ENCODE measurements at places on chromosomes 1 and 21.

DNA sequence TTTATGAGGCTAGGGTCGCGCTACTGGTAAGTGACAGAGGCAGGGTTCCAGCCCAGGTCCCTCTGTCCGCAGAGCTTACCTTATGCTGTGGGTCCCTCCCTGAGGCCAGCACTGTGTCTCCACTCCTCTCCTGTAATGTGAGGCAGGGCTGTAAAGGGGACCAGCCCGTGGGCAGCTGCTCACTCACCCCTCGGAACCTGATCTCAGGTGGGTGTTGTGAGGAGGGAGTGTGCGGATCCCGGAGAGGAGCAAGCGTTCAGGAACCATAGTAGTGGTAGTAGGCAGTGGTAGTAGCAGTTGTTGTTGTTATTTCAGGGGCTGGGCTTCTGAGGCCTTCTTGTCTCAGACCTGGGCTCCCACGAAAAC lies 1.7 kb downstream of the ZC3H12A start:
- DNase-seq = peak; percentile 37

DNA sequence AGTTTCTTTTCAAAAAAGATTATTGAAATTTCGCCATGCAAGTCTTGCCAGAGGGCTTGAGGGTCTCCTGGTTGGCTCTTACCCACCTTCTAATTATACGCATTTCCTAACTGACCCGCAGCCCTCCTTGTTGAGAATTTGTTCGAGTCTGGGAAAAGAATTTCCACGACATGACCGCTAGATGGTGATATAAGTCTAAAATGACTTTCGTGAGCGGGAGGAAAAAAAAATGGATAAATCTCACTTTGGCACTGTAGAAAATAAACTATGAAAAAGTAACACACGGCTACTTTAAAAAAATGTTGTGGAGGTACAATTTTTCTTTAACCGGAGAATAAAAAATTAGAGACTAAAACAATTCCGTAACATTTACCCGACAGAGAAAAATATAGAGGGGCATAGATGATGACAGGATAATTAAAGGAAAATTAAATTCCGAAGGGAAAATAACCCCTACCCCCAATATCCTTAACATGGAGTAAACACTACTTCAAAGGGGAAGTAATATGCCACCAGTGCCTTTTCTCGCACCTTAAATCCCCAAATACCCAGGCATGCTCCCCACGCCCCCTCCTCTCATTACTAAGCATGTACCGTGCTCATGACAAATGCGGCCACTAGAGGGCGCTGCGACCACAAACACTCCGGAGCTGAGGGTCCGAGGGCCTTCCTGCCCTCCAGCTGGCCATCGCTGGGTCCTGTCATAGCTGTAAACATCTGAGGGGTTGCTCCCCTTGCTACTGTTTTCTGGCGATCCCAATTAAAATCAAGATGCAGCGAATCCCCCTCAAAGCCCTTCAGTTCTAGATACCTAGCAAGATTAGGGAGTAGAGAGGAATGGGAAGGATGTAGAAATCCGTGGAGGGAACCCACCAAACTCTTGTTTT lies 266.9 kb downstream of the ASTN1 start:
- peak; percentile 61 for DNase-seq

- no peak for DNase-seq
Measured at GRCh38 chr1:119222271-119222670, 81.8 kb upstream of the WARS2 start.

DNA sequence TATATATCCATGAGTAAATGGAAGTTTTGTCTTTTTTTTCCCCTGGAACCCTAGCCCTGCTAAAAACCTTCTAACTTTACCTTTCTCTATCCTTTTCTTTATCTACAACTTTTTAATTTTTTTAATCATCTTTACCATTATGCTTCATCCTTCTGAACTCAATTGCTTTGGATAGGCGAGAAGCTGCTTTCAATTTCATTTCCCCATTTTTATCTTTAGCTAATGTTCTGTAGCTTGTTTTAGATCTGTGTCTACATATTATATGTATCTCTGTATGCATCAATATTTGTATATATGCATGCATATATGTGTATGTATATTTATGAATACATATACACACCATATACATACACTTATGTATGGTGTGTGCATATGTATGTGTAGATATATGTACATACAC lies 57.4 kb downstream of the PTPRC start:
- DNase-seq = no peak

DNA sequence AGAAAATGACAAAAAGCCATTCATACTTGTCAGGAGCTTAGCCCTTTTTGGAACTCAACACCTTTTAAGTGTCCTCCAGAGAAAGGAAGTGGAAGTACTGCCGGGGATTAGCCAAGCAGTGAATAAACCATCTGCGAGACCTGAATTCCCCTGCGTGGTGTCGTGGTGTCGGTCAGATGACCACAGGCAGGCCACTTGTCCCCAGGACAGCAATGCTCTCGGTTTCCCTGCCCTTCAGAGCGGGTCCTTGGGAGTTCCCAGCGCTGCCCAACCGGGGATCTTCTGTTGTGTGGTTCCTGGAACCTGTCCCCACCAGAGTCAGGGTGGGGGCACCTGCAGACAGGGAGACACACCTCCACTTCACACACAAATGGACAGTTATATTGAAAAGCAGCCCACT lies 9.2 kb downstream of the GPR157 start:
- no peak for DNase-seq

Data from activated T-cell treated with anti-CD3 and anti-CD28 coated beads, Interleukin-2, amount 50 U/mL, for 48 hours (primary cell).